ENCODE measurements at places on chromosomes 11 and 22.
A peak's percentile ranks its signal among the peaks of the same experiment; 100 is the strongest.

DNA sequence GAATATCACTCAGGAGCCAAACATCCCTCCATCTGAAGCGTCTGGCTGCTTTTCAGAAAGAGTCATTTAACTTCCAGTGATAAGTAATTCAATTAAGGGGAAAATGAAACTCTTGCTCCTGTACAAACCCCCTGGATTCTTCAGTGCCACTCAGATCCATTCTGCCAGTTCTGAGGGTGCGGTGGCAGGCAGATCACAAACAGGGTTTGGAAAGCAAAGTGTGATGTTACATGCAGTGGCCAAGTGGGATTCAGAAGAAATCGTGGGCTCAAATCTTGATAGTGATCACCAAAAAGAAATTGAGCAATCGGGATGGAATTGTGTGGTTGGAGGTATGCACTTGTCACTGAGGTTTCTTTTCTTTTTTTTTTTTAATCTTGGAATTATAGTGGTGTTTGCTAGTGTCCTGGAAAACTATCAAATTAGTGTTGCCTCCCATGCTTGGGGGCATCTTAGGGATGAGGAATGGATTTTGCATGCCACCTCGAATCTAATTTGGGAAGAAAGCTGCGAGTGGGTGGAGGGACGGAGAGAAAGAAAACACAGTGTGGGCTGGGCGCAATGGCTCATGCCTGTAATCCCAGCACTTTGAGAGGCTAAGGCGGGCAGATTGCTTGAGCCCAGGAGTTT lies 22.5 kb upstream of the RTL6 start:
- H3K4me3 ChIP-seq = no peak overlapping the region
- no peaks in the 10 kb centered on the region for H3K36me3 ChIP-seq
- no peaks in the 10 kb centered on the region for H3K27me3 ChIP-seq

DNA sequence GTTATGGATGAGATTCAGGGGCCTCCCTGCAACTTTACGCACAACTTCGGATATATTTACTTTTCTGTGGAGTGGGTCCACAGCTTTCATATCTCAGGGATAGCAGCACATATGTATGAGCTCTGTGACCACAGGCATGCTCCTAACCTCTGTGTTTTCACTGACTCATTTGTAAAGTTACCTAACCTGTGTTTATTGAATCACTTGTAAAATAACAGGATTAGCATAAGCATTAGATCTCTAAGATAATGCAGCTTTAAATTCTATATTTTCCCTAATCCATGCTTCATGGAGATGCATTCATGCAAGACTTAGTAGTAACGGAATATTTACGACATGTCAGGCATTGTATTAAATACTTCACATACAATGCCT lies 47.9 kb upstream of the DDI1 start:
- no peak overlapping the region for H3K27ac ChIP-seq
- no peaks in the 10 kb centered on the region for H3K27me3 ChIP-seq
- no peaks in the 10 kb centered on the region for H3K36me3 ChIP-seq

GRCh38 chr11:88340366-88340935 lies 2.9 kb upstream of the CTSC start:
- H3K27ac ChIP-seq = no peak overlapping the region
- H3K4me3 ChIP-seq = no peak overlapping the region
- no peak for DNase-seq
- H3K27me3 ChIP-seq = no peaks in the 10 kb centered on the region
- H3K36me3 ChIP-seq = no peaks in the 10 kb centered on the region
- H3K4me1 ChIP-seq = no peaks in the 10 kb centered on the region

GRCh38 chr11:34936945-34937629 lies 20.7 kb downstream of the PDHX start:
- H3K36me3 ChIP-seq = peaks cover 6% of the 10 kb centered on the region
- H3K4me1 ChIP-seq = peaks cover 9% of the 10 kb centered on the region
- DNase-seq = no peak
- H3K27me3 ChIP-seq = no peaks in the 10 kb centered on the region
- H3K27ac ChIP-seq = no peak overlapping the region
- H3K4me3 ChIP-seq = no peak overlapping the region

- no peak overlapping the region for H3K27ac ChIP-seq
- H3K36me3 ChIP-seq = no peaks in the 10 kb centered on the region
- no peaks in the 10 kb centered on the region for H3K27me3 ChIP-seq
- H3K4me1 ChIP-seq = no peaks in the 10 kb centered on the region
- no peak for DNase-seq
- H3K4me3 ChIP-seq = no peak overlapping the region
Measured at GRCh38 chr11:58893899-58894298, 45.4 kb upstream of the GLYATL1 start.

DNA sequence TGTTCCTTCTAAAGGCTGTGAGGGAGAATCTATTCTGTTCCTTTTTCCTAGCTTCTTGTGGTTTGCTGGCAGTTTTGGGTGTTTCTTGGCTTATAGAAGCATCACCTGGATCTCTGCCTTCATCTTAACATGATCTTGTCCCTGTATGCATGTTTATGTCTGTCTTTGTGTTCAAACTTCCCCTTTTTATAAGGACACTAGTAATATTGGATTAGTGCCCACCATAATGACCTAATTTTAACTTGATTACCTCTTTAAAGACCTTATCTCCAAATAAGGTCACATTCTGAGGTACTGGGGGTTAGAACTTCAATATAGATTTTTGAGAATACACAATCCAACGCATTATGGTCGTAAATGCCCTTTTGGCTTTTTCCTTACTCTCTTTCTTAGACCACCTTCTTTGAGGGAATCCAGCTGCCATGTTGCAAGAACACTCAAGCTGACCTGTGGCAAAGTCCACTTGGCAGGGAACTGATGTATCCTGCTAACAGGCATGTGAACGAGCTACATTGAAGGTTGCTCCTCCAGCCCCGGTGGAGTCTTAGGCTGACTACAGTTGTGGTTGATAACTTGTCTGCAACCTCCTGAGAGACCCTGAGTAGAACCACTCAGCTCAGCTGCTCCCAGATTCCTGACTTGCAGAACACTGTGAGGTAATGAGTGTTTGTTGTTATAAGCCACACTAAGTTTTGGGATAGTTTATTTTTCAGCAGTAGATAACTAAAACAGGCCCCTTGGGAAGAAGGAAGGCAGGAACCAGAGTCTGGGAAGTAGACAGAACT lies 127.1 kb upstream of the OR9Q1 start:
- no peaks in the 10 kb centered on the region for H3K36me3 ChIP-seq
- H3K4me1 ChIP-seq = no peaks in the 10 kb centered on the region
- no peak overlapping the region for H3K27ac ChIP-seq
- no peak overlapping the region for H3K4me3 ChIP-seq
- DNase-seq = no peak

DNA sequence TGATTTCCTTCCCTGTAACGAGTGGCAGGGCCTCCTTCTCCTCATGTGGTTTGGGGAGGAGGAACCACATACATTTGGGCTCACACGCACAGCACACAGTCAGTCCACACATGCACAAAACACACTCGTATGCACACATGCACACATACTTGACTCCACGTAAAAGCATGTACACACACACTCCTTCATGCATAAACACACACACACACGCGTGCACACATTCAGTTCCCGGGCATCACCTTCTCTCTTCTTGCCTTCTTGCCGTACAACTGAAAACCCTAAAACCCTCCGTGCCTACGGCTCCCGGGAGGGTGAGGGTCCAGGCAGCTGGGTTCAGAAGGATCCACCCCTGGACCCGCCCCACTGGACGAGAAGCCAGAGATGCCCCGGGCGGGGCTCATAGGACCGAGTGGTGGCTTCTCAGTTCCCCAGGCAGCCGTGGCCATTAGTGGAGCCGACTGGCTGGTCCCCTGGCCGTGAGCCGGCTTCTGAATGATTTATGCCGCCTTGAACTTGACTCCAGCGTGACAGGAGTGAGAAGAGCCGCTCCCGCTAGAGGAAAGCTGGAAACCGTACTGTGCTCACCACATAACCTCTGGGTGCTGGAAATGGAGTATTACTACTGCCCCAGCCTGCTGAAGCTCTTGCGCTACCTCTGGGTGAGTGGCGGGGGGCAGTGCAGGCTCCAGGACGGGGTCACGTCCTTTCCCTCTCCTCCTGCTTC lies 117.4 kb downstream of the KIAA1671 start:
- no peaks in the 10 kb centered on the region for H3K27me3 ChIP-seq
- no peak for DNase-seq
- H3K4me3 ChIP-seq = peak overlapping the region; percentile 81
- H3K4me1 ChIP-seq = peaks cover 24% of the 10 kb centered on the region

DNA sequence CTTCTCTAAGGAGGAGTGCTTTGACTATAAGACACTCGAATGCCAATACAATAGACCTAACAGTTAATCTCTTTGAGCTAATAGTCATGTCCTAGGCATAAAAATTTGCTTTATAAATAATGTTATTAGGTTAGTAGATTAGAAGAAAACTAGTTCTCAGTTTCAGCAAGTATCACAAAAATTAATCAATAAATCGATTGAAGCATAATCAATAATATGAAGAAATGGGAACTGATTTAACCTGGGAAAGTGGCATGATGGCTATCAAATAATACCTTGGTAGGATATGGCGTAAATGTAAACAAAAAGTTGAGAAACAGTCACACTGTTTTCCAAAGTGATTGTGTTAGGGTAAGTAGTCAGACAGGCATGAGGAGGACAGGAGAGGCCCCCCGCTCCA lies 676.3 kb downstream of the OPCML start:
- H3K27me3 ChIP-seq = no peaks in the 10 kb centered on the region
- no peak for DNase-seq
- no peak overlapping the region for H3K4me3 ChIP-seq
- no peak overlapping the region for H3K27ac ChIP-seq
- no peaks in the 10 kb centered on the region for H3K36me3 ChIP-seq

GRCh38 chr11:115458877-115459276 lies 45.3 kb downstream of the CADM1 start:
- H3K27me3 ChIP-seq = no peaks in the 10 kb centered on the region
- DNase-seq = no peak
- no peak overlapping the region for H3K4me3 ChIP-seq
- H3K4me1 ChIP-seq = no peaks in the 10 kb centered on the region
- H3K27ac ChIP-seq = no peak overlapping the region

GRCh38 chr11:34278693-34279297 lies 79.0 kb downstream of the ABTB2 start:
- H3K4me1 ChIP-seq = peaks cover 17% of the 10 kb centered on the region
- no peak for DNase-seq
- H3K27me3 ChIP-seq = no peaks in the 10 kb centered on the region
- no peak overlapping the region for H3K4me3 ChIP-seq
- H3K36me3 ChIP-seq = no peaks in the 10 kb centered on the region
